NCI-H524 (cell line): ENCODE measurements at places on chromosomes 13 and 19.

DNA sequence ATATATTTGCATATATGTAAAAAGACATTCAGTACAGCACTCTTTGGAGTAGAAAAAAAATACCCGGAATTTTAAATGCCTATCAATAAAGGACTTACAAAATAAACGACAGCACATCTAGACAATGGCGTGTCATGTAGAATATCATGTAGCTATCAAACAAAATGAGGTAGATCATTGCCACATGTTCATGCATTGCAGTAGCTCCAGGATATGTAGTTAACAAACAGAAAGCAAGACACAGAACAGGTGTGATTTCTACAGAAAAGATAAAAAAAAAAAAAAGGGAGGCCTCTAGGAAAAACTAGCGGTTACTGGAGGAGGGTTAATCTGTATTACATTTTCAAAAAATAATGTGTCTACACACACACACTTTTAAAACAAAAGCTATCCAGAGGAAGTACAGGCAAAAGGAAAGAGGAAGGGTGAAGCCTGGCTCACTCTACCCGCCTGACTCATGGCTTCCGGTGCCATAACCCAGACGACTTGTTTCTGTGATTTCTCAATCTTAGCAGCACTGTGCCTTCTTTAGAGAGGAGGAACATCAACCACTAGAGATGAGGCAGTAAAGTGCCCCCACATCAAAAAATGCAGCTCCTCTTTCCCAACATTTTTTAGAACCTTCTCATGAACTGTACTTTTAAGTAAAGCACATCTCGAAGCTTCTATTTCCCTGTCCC lies 6.9 kb downstream of the KCTD12 start:
- DNase-seq = no peak

DNA sequence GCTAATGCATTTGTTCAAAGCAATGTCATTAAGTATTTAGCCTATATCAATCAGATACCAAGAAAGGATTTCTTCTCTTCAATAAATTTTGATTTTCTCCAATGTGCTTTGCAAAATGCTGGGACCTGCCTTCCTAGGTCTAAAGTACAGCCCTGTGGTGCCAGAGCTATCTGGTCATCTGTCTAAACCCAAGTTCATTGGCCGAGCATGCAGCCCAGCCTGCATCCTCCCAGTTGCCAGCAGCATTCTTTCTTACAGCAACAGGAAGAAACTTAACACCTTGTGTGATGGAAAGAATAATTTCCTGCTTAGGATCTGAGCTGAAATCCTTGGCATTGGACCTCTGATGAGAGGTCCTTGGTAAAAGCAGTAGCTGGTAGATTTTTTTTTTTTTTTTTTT lies 310.0 kb downstream of the RBM26 start:
- DNase-seq = no peak

DNA sequence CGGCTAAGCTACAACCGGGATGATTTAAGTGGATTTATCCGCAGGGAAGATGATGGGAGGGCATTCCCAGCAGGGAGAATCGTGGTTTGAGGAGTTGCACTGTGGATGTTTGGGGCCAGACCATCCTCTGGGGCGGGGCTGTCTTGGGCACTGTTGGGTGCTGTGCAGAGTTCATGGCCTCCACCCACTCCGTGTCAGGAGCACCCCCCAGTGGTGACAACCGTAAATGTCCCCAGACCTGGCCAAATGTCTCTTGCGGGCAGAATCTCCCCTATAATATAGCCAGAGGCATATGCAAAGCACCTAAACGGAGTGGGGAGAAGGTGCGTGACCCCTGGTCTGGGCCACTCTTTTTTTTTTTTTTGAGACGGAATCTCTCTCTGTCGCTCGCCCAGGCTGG lies 40.2 kb downstream of the SMIM24 start:
- no peak for DNase-seq

GRCh38 chr19:2083174-2083854 lies 12.8 kb downstream of the MOB3A start:
- no peak for DNase-seq

DNA sequence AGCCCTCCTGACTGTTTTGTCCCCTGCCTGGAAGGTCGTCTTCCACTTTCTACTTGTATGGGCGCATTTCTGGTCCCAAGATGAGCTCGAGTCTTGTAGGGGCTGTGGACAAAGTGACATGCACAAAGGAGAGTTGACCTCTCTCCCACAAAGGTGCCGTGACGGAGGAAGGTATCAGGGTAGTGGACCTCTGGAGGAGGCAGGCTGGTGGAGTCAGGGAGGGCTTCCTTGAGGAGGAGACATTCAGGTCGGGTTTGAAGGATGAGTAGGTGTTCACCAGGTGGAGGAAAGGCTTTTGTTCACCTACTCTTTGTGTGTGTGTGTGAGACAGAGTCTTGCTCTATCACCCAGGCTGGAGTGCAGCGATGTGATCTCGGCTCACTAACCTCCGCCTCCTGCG lies 1.7 kb downstream of the CYTH2 start:
- no peak for DNase-seq

DNA sequence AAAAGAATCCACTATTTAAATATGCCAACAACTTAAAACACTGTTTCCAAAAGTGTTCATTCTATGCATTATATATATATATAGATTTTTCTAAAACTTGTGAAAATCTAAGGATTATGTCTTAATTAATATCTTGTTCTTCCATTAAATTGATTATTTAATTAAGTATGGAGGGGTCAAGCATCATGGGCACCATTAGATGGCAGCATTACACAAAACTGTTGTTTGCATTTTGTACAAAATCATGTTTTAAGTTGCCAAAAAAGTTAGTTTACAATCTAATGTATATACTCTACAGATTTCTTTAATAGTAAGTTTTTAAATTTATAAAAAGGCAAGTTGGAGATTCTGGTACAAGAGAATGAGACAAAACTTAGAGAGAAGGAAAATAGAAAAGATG lies 213.2 kb upstream of the EDNRB start:
- DNase-seq = no peak

DNA sequence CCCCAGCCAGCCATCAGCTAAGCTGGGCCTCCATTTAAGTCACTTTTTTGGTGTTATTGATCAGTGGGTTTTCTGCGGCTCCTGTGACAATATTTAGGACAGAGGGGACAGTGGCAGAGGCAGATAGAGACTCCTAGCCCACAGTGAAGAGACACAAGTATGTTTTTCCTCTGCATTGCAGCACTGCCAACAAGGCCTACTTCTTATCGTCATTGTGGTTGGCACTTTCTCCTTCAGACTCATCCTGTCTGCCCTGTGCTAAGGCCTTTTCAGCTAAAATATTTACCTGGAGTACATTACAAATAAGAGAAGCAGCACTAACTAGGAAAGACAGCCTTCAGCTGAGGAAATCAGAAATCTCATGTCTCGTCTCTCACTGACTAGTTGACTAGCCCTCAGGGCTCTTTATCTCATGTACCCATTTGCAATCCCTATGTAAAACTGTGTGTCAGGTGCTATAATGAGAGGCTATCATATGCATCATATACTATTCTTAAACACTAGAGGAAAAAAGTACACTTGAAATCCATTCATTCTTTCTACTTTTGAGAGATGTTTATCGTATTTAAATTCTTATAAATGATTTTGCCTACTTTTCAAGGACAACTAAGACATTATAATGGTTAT lies 62.2 kb downstream of the ZAR1L start:
- no peak for DNase-seq

DNA sequence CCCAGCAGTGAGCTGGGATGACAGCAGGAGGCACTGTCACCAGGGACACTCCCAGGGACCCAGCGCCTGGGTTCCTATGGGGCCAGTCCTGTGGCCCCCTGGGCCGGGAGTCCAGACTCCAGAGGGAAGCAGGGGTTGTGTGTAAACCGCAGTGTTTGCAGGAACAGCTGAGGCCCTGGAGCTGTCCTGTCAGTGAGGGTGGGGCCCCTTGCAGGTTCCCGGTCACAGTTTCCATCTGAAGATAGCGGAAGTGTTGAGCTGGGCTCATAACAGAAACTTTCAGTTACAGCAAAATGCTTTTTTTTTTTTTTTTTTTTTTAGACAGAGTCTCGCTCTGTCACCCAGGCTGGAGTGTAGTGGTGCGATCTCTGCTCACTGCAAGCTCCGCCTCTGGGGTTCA lies 17.7 kb upstream of the CSNK1G2 start:
- no peak for DNase-seq

DNA sequence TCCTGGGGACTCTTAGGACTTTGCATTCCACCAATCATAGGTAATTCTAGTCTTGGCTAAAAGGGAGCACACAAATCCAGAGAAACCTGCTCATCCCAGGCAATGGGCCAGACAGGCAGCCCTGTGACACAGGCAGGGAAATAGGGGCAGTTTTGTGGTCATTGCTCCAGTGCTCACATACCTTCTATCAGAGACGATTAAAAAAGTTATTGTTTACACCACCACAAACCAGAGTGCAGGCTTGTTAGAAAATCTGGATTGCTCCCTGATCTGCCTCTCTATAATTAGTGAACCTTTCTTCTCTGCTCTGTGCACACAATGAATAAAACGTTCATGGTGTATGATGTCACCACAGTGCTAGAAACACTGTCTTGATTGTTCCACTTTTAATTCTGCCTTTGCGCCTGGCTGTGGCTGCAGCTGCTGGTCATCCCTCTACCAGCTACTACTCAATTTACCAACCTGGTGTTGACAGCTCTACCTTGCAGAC lies 121.6 kb upstream of the SPATA13 start:
- no peak for DNase-seq

GRCh38 chr13:30194906-30195305 lies 112.4 kb downstream of the KATNAL1 start:
- no peak for DNase-seq

- no peak for DNase-seq
These were observed 197.7 kb upstream of the RNF113B start for GRCh38 chr13:98374750-98375149.

DNA sequence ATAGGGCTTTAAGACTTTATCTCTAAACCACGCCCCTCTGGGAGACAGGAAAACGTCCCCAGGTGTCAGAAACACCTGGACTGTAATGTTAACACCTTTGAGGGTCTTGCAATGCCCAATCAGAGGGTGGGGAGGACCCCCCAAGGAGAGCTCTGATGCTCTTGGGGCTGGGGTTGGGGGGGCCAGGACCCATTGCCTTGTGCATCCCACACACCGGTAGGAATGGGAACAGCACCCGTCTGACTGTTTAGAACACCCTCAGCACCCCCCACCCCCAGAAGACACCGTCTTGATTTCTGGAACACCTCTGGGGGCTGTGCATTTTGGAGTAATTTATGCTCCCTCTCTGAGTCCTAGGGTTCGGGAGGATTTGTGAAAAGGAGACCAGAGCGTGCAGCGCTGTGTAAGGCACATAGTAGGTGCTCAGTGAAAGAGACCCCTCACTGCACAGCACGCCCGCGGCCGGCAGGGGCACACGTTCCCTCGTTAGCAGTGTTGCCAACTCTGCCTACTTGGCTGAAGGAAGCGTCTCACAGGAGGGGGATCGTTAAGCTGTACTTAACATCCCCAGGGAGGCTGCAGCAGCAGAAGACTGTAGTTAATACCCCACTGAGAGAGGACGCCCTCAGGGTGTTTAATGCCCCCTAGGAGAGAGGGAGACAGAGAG lies 2.8 kb upstream of the ERFL start:
- DNase-seq = peak; percentile 54

- peak; percentile 67 for DNase-seq
These were observed 12.9 kb downstream of the CCDC70 start for GRCh38 chr13:51874651-51875050.

GRCh38 chr13:106883976-106884375 lies 316.0 kb upstream of the ARGLU1 start:
- DNase-seq = no peak

GRCh38 chr13:41981951-41982715 lies 21.2 kb upstream of the VWA8 start:
- no peak for DNase-seq

DNA sequence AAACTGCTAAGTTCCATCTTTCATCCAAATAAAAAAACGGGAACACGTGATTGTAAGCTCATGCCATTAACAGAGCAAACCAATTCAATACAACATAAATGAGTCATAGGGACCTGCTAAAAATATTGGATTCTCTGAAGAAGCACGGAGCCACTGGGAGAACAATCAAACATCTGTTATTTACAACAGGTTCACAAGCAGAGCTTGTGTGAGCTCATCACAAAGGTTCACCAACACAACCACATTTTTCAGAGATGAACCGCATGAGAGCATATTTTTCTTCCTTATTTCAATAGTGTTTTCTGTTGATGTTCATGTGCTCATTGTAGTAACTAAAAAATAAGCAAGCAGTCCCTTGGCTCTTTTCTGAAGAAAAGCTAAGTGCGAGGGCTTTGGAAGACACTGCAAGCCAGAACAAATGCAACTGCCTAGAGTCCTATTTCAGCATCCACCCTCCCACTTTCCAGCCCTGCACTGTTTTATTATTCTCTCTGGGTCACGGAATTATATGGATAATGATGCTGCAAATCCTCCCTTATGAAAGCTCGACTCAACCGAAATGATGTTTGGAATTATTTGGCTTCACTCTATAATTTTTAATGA lies 545.8 kb downstream of the LIG4 start:
- DNase-seq = no peak

GRCh38 chr13:38590796-38591507 lies 95.9 kb upstream of the FREM2 start:
- peak; percentile 40 for DNase-seq
